IMR-90 (cell line): ENCODE measurements at places on chromosomes 5 and 9. TPM values are rescaled to one million over a fixed set of nuclear protein-coding genes. Genes with fewer than 3 reads are reported as not detected.

The LTC4S gene
- not detected in 2 replicates for total RNA-seq

The CDK5RAP2 gene
- 29.4 and 31.7 TPM in 2 replicates for total RNA-seq

The PCDHGB6 gene
- total RNA-seq, result 2.2 and 2.8 TPM in 2 replicates

The EDIL3 gene
- 82.8 and 101 TPM in 2 replicates for total RNA-seq

The FANCG gene
- 13.9 and 16.1 TPM in 2 replicates for total RNA-seq

The NUTM2F gene
- not detected in 2 replicates for total RNA-seq

The NCS1 gene
- total RNA-seq, result 35.8 and 41.0 TPM in 2 replicates

The TXNDC8 gene
- total RNA-seq, result not detected in 2 replicates

- DNase-seq, result peak; percentile 11
- no peak overlapping the region for H3K27ac ChIP-seq
- no peaks in the 10 kb centered on the region for H3K4me1 ChIP-seq
- H3K4me3 ChIP-seq, result no peak overlapping the region
Measured at GRCh38 chr9:101727612-101728524, 10.6 kb downstream of the GRIN3A start.

GRCh38 chr9:8725635-8726034 lies 926.1 kb upstream of the DMAC1 start:
- H3K27me3 ChIP-seq, result no peaks in the 10 kb centered on the region
- H3K36me3 ChIP-seq, result no peaks in the 10 kb centered on the region
- H3K4me3 ChIP-seq, result no peak overlapping the region
- DNase-seq, result no peak
- no peaks in the 10 kb centered on the region for H3K4me1 ChIP-seq

DNA sequence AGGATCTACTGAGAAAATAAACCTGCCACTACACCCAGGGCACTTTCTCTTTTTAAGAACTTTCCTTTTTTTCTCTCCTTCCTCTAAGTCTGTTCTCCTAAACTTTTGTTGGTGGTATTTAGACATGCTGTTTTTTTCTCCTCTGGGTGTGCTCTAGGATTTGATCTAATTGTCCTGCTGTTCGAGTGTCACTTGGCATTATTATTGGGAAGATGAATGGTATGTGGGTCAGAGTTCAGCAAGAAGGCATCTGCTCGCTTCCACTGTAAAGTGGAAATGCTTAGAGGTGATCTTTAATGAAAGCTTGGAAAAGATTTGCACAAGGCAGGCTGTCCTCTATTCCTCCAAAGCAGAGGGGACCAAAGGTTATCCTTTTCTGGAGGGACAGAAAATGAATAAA lies 1.3 kb upstream of the PLPPR1 start:
- no peak overlapping the region for H3K27ac ChIP-seq
- H3K4me1 ChIP-seq, result no peaks in the 10 kb centered on the region
- H3K4me3 ChIP-seq, result no peak overlapping the region
- no peak for DNase-seq

DNA sequence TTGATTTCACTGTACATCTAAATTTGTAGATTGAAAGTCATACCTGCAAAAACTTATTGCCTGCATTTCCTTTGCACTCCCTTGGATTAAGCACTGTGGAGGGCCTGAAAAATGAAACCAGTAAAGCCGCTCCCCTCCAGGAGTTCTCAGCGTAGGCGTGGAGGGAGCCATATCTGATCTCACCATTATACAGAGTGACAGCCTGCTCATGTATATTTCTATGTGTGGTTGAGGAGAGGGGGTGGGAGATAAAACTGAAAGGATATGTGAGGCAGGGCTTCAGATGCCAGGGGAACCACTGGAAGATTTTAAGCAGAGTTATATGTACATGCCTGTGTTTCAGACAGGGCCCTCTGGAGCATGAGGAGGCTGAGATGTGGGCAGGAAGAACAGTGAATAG lies 303.0 kb downstream of the MSX2 start:
- 0 out of 2 replicates have a peak, but pooled peaks cover 1% of the 10 kb centered on the region for H3K4me1 ChIP-seq
- no peaks in the 10 kb centered on the region for H3K27me3 ChIP-seq
- DNase-seq, result no peak
- H3K36me3 ChIP-seq, result no peaks in the 10 kb centered on the region
- H3K4me3 ChIP-seq, result no peak overlapping the region
- H3K27ac ChIP-seq, result no peak overlapping the region

DNA sequence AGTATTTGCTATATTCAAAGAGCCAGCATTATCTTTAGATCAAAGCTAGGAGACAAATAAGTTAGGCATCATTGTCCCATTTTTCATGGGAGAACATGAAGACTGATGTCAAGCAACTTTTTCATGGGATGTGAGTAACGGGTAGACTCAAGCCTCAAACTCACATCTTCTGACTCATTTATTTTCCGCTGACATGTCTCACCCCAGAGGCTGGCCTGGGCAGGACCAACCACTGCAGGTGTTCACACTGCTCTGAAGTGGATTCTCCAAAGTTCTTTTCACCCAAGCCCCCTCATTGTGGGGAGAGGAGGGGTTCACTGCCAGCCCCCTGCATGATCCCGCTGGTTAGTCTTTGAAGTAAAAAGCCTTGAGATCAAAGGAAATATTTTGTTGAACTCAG lies 34.9 kb upstream of the BASP1 start:
- peak overlapping the region; percentile 80 for H3K27ac ChIP-seq
- H3K27me3 ChIP-seq, result no peaks in the 10 kb centered on the region
- peak; percentile 71 for DNase-seq
- peaks cover 46% of the 10 kb centered on the region for H3K4me1 ChIP-seq
- H3K36me3 ChIP-seq, result no peaks in the 10 kb centered on the region

- peaks cover 6% of the 10 kb centered on the region; the same call in 1 of the 2 replicates for H3K27me3 ChIP-seq
- no peak for DNase-seq
- H3K4me3 ChIP-seq, result no peak within 1 kb of the TSS
- no peaks in the 10 kb centered on the region for H3K4me1 ChIP-seq
Measured at GRCh38 chr9:14909961-14910805, at the start of gene FREM1. TSS of gene FREM1 (minus strand) at chr9:14910428. CDS start at chr9:14868977, 41,451 bp downstream.

- H3K27ac ChIP-seq, result no peak overlapping the region
- no peaks in the 10 kb centered on the region for H3K36me3 ChIP-seq
- no peak for DNase-seq
- no peak overlapping the region for H3K4me3 ChIP-seq
- H3K4me1 ChIP-seq, result peaks cover 8% of the 10 kb centered on the region
Measured at GRCh38 chr5:143017992-143018391, 247.8 kb downstream of the ARHGAP26 start.

- H3K4me3 ChIP-seq, result no peak overlapping the region
- H3K4me1 ChIP-seq, result peaks cover 7% of the 10 kb centered on the region
- DNase-seq, result peak; percentile 24
- no peak overlapping the region for H3K27ac ChIP-seq
- H3K36me3 ChIP-seq, result no peaks in the 10 kb centered on the region; the same call in 1 of the 2 replicates
- no peaks in the 10 kb centered on the region for H3K27me3 ChIP-seq
Measured at GRCh38 chr5:128427921-128428320, 110.1 kb downstream of the FBN2 start.

GRCh38 chr5:103764403-103764802 lies 201.8 kb upstream of the NUDT12 start:
- no peaks in the 10 kb centered on the region for H3K36me3 ChIP-seq
- no peaks in the 10 kb centered on the region for H3K4me1 ChIP-seq
- H3K27ac ChIP-seq, result no peak overlapping the region
- no peak overlapping the region for H3K4me3 ChIP-seq
- no peak for DNase-seq
- H3K27me3 ChIP-seq, result no peaks in the 10 kb centered on the region

- DNase-seq, result no peak
- no peak overlapping the region for H3K4me3 ChIP-seq
- H3K27ac ChIP-seq, result no peak overlapping the region
- no peaks in the 10 kb centered on the region for H3K27me3 ChIP-seq
- H3K36me3 ChIP-seq, result peaks cover 71% of the 10 kb centered on the region
- no peaks in the 10 kb centered on the region for H3K4me1 ChIP-seq
Measured at GRCh38 chr9:135813671-135814290, 93.6 kb downstream of the CAMSAP1 start.

DNA sequence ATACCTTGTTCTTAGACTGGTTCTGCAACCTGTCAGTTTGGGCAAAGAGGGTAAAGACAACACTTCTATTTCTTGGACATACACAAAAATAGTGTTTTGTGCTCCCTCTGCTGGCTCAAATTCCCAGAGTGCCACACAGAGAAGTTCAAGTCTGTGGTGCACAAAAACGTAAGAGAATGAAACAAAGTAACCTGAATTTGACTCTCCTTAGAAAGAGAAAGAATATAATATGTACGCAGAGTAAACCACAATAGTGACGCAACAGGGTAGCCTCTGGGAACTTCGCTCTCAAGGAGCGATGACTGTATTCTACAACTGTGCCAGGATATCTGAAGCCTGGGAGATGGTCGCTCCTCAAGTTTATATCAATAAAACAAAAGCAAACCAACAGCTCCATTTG lies 18.5 kb downstream of the DDX31 start:
- H3K4me1 ChIP-seq, result peaks cover 10% of the 10 kb centered on the region
- H3K27ac ChIP-seq, result no peak overlapping the region
- peaks cover 22% of the 10 kb centered on the region for H3K36me3 ChIP-seq
- peak; percentile 98 for DNase-seq
- H3K4me3 ChIP-seq, result no peak overlapping the region
- H3K27me3 ChIP-seq, result no peaks in the 10 kb centered on the region

GRCh38 chr5:132313366-132313765 lies 19.2 kb downstream of the SLC22A4 start:
- no peaks in the 10 kb centered on the region for H3K27me3 ChIP-seq
- DNase-seq, result peak; percentile 61
- peaks cover under 1% of the 10 kb centered on the region; the same call in 1 of the 2 replicates for H3K4me1 ChIP-seq

DNA sequence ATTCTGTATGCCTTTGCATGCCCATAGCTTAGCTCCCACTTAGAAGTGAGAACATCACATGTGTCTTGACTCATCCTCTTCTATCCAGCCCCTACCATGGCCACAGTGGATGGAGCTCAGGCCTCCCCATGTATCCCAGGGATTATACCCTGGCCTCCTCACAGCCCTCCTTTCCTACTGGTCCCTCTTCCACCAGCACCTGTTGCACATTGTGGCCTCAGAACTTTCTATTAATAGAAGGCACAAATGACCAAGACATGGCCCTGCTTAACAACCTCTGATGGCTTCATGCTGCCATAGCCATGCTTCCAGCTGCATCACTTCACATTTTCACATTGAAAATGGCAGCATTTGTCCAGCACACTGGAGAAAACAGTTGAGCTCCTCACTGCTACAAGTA lies 315.4 kb downstream of the CDK5RAP2 start:
- no peak overlapping the region for H3K4me3 ChIP-seq
- H3K27ac ChIP-seq, result no peak overlapping the region
- no peaks in the 10 kb centered on the region for H3K36me3 ChIP-seq
- DNase-seq, result no peak

DNA sequence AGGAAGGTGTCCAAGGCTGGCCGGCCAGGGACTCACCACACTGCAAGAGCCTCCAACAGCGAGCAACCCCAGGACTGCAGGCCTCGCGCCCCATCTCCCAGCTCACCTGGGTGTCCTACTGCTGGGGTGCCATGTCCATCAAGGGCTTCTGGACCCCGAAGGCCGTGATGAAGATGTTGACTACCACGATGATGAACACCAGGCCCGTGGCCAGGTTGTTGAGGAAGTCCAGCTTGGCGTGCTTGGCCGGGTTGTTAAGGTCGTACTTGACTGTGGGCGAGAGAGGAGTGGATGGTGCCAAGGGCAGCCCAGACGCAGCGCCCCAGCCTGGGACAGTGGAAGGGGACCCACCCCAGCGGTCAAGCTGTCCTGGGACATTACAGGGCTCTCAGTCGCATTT lies 9.3 kb downstream of the NINJ1 start:
- H3K4me1 ChIP-seq, result peaks cover 23% of the 10 kb centered on the region
- no peak for DNase-seq
- H3K27ac ChIP-seq, result no peak overlapping the region
- H3K4me3 ChIP-seq, result no peak overlapping the region
- peaks cover 23% of the 10 kb centered on the region for H3K36me3 ChIP-seq

DNA sequence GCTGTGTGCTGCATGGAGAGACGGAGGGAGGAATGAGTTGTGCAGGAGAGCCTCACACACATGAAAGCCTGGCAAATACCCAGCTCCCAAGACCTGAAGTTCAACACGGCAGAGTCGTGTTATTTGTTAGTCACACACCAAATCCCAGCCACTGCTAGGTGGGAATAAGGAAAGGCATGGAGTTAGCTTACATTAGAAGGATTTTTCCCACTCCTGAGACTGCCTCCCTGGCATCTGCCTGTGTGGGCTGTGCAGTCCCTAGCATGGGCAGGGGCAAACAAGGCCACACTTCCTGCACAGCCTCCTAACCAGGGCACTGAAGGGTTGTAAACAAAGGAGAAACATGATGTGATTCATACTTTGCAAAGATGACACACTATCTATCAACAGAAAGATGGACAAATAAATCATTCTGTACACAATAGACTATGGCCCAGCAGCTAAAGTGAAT lies 306.8 kb downstream of the SPOCK1 start:
- H3K36me3 ChIP-seq, result no peaks in the 10 kb centered on the region
- H3K27ac ChIP-seq, result no peak overlapping the region
- H3K4me1 ChIP-seq, result peaks cover 4% of the 10 kb centered on the region; the same call in 1 of the 2 replicates
- peak; percentile 73 for DNase-seq

GRCh38 chr5:159911349-159911748 lies 4.9 kb upstream of the ADRA1B start:
- H3K4me3 ChIP-seq, result no peak overlapping the region
- H3K36me3 ChIP-seq, result no peaks in the 10 kb centered on the region
- H3K27ac ChIP-seq, result no peak overlapping the region
- no peaks in the 10 kb centered on the region for H3K27me3 ChIP-seq
- DNase-seq, result no peak

DNA sequence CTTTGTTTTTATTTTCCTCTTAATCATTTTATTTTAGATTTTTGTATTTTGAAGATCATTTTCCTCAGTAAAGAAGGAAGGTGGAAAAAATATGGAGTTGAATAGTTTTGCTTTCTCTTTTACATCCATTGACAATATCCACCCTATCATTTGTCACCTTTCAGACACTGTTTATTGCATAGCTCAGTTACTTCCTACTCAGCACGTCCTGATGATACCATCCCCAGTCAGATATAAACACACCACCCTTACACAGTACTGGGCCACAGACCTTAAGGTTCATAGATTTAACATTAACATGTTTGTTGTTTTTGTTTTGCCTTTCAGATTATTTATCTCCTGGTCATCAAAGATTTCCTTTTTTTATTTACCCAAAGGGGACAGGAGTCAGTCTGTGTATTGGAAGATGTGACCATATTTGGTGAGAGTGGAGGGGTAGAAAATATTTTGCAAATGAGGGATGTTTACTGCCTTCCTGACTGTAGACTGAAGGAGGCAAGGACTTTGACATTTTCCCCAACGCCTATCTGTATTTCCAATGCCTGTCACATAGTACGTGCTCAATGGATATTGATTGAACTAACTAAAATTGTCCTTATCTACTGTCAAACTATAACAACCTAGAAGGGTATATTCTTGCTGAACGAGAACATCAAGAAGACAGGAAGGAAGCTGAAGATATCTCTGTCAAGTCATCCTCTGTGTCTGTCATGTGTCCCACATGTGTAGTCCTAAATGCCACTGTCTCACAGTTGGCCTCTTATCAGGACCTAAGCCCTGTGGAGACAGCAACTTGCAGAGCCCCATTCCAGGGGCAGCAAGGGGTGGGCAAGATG lies 15.6 kb downstream of the STX17 start:
- H3K4me3 ChIP-seq, result no peak overlapping the region
- no peaks in the 10 kb centered on the region for H3K4me1 ChIP-seq
- no peak overlapping the region for H3K27ac ChIP-seq
- no peaks in the 10 kb centered on the region for H3K27me3 ChIP-seq

GRCh38 chr9:95503369-95503768 lies 13.4 kb downstream of the PTCH1 start:
- no peak for DNase-seq
- no peak overlapping the region for H3K4me3 ChIP-seq
- peaks cover 16% of the 10 kb centered on the region for H3K4me1 ChIP-seq
- no peaks in the 10 kb centered on the region; the same call in 1 of the 2 replicates for H3K36me3 ChIP-seq
